ENCODE measurements at places on chromosomes 2 and 18. TPM values are rescaled to one million over a fixed set of nuclear protein-coding genes. Genes with fewer than 3 reads are reported as not detected.

ERBB4 gene
- 0.17 TPM for total RNA-seq

ZSWIM2 gene
- total RNA-seq, result not detected

GULP1 gene
- 56.6 TPM for total RNA-seq

LIMS1 gene
- 145 TPM for total RNA-seq

GPD2 gene
- 92.8 TPM for total RNA-seq

NEU2 gene
- not detected for total RNA-seq

RAB6C gene
- not detected for total RNA-seq

POTEJ gene
- not detected for total RNA-seq

SCYGR8 gene
- total RNA-seq, result not detected

LINC00305 gene
- not detected for total RNA-seq

TSGA10 gene
- 7.6 TPM for total RNA-seq

RDH14 gene
- total RNA-seq, result 33.5 TPM

EMILIN1 gene
- 366 TPM for total RNA-seq

BOLL gene
- not detected for total RNA-seq

DYSF gene
- 0.15 TPM for total RNA-seq

TMEM178A gene
- 1.0 TPM for total RNA-seq

All from smooth muscle cell of trachea (primary cell).